ENCODE measurements at places on chromosomes 1 and 21.

DNA sequence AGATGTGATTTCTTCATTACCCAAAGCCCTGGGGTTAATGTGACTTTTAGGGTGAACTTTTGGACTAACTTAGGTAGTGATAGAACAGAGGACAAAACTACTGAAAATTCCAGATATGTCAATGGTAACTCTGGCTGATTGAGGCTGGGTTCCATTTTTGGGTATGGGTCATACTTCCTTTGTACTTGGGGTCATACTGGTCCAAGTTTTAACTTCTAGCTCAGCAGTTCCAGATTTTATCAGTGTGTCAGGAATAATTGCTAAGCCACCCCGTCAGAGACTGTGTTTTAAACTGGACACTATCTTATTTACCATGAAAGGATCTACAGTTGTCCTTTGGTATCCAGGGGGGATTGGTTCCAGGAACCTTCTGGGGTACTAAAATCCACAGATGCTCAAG, 4.0 kb downstream of the SMAP2 start:
- no peak for DNase-seq

- DNase-seq, result no peak
Observed at GRCh38 chr1:61047061-61047460, 35.3 kb upstream of the NFIA start.

DNA sequence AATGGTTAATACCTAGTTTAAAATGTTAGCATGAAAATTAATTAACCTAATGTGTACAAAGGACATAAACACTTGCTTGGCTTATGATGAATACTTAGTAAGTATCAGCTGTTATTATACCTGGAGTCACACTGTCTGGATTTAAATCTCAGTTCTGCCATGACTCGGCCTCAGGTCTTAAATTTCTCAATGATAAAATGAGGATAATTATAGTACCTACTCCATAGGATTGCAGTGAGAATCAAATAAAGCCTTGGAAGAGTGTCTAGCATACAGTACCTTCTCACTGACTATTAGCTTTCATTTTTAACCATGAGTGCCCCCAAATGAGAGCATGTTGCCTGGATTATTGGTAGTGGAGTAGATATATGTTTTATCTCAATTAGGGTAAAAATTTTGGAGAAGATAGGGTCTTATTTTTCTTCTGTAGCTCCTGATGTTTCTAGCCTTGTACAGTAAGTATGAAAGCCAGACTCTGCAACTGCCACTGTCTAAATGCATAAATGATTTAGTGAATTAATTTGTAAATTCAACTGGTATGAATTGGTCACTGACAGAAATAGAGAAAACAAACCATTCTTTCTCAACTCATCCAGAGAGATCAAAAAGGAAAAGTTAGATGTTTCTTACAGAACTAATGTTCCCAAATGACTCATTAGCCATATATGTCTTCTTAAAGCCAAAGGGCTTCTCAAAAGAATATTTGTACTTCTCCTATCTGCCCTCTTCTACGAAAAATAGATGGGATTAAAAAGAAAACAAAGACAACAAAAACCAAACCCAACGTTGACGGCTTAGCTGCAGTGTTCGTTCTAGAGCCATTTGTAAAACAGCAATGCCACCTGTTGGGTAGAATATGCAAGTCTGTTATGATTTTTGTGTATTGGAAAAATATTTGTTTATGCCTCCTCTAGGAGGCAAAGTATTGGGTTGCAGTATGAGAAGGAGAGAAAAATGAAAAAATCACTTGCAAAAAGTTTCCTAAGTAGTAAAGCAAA, 53.8 kb upstream of the MROH9 start:
- no peak for DNase-seq

DNA sequence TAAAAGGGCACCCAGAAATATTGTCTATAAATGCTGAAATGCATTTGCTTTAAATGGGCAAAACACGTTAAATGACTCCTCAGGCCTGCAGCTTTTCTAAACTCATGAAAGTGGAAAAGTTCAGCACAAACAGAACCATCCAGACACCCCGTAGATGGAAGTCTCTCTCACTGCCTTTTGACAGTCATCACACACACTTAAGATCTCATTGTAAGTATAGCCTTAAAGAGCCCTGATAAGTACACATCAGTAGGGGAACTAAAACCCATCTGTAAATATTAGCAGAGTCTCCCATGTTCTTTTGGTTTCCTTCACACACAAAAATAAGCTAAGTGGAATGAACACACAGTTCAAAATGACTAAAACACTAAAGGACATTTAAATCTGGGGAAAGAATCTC, 166.7 kb downstream of the LTN1 start:
- DNase-seq, result no peak

DNA sequence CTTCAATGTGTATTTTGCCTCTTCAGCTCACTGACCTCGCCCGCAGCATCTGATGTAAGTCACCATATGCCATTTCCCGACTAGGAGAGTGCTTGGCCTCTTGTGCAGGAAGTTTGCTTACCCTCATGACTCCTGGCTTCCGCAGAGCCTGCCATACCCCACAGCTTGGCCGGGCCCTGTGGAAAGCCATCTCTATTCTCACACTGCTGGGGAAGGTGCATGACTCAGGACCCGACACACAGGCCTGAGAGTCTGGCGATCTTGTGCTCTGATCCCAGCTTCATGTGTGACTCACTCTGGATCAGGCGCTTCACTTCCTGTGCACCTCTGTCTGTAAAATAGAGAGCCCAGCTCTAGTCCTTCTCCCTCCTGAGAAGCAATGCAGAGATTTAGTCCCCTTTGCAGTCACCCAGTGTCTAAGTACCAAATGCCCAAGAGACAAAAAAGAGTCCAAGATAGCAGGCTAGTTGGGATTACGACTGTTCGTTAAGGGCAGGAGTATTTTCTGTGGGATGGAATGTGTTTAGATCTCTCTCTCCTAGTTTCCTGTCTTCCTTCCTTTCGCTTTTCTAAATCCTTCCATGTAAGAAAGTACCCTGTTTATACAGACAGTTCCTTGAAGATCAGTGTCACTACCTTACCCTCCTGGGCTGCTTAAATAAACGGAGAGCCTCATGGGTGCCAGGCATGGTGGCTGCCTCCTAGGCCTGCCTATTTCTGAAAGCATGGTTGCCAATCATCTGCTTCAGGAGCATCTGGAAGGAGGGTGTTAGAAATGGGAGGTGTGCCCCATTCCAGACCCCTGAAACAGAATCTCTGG, 62.8 kb upstream of the KIF26B start:
- no peak for DNase-seq

- DNase-seq, result no peak
Observed at GRCh38 chr1:155003227-155003765, 694 bp downstream of the ZBTB7B start.

GRCh38 chr1:244106176-244106575, 55.1 kb downstream of the ZBTB18 start:
- no peak for DNase-seq

GRCh38 chr1:201229095-201229494, 38.5 kb downstream of the IGFN1 start:
- peak; percentile 27 for DNase-seq

- peak; percentile 80 for DNase-seq
Observed at GRCh38 chr1:160675641-160676410, 29.0 kb upstream of the SLAMF1 start.

- no peak for DNase-seq
Observed at GRCh38 chr21:33157303-33157702, 72.4 kb upstream of the IFNAR2 start.

- no peak for DNase-seq
Observed at GRCh38 chr1:19468397-19468956, 16.9 kb downstream of the CAPZB start.
